T-helper 2 cell treated with Interferon-gamma antibody and Interleukin-4, amounts not matched to agents 5 μg/mL and 100 μg/mL, for 36 hours (primary cell): ENCODE measurements at places on chromosomes 16 and 17.

- no peak for DNase-seq
These were observed 631 bp downstream of the TRAF7 start for GRCh38 chr16:2155977-2156848.

GRCh38 chr17:77489239-77489892 lies 348.6 kb downstream of the SEC14L1 start:
- DNase-seq, result no peak

DNA sequence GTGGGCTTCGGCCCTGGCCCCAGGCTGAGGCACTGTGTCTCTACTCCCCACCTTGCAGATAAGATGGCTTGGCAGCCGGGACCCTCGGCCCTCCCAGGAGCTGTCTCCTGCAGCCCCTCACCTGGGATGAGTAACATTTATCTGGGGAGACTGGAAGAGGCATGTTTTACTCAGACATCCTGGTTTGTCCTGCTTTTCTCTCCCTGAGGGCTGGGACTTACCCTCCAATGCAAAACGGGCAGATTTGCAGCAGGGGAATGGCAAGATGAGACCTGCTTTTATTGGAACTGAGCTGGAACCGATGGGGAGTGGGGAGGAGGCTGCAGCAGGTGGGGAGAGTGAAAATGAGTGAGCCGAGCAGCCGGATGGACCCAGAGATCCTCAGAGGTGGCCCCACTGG lies 27.3 kb upstream of the UBE2G1 start:
- DNase-seq, result no peak

GRCh38 chr16:929227-930073 lies 41.3 kb downstream of the LMF1 start:
- no peak for DNase-seq

GRCh38 chr16:72827866-72828265 lies 220.1 kb downstream of the ZFHX3 start:
- DNase-seq, result no peak

- no peak for DNase-seq
These were observed 136.9 kb downstream of the BANP start for GRCh38 chr16:88088161-88088581.

DNA sequence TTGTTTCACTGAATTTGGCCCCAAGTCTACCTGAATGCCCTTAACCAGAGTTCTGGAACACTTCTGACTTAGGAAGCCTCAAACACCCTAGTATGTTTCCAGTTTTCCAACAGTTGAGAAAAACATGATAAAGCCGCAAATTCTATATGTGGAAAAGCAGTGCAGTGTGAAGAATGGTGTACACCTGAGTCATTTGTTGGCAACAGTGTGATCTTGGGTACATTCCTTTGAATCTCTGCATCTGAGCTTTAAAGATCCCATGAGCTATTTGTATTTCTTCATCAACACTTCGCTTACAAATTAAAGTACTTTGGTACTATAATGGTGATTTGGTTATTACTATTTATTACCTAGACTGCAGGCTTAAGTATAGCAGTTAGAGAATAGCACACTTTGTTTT lies 93.6 kb upstream of the TBX2 start:
- DNase-seq, result no peak
